ENCODE measurements at places on chromosomes 6 and 20.

DNA sequence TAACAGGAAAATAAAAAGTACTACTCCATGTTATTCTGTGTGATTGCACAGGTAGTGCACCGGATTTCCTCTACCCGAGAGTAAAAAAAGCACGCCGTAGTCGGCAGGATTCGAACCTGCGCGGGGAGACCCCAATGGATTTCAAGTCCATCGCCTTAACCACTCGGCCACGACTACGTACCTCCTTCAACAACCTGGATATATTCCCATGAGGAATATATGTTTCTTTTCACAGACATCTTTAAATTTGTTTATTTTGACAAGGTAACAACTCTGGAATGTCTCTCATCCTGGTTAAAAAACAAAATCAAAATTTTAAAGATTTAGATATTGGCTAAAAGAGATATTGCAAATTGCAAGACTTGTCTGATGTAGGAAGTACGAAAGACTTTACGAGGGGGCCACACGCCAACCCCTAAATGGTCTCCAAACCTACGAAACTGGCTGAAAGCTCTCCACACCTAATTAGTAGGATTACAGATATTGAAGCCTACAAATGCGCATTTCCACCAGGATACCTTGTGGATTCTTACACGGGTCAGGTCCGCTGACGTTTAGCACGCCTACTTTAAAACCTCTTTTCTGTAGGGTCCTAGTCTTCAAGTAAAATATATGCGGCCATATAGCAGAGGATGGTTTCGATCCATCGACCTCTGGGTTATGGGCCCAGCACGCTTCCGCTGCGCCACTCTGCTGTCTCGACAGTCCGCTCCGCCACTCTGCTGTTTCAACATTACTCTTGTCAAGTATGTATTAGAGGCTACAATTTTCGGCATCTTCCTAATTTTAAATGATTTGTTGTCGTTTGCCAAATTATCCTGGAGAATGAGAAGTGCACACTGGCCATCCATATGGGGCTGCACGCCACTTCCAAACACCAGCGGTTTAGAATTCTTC is 52.2 kb upstream of the BTN3A2 start:
- peak; percentile 82 for DNase-seq

- no peak for DNase-seq
Observed at GRCh38 chr6:113625850-113626249, 231.3 kb upstream of the MARCKS start.

DNA sequence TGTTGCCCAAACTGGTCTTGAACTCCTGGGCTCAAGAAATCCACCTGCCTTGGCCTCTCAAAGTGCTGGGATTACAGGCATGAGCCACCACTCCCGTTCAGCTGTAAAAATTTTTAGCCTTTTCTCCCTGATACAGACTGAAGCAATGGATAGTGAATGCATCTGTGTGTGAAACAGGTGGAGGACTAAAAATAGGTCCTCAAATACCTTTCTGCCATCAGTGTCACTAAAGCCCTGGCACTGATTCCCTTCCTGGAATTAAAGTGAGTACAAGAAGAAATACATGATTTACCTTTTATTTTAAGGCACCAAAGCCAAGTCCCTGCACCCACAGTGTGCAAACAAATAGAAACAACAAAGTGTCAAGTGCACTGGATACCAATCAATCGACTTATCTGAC is 25.1 kb downstream of the TULP4 start:
- no peak for DNase-seq

- no peak for DNase-seq
Observed at GRCh38 chr6:3782876-3783832, 31.6 kb upstream of the PXDC1 start.

GRCh38 chr6:53918854-53919510 is 124.2 kb downstream of the LRRC1 start:
- no peak for DNase-seq

GRCh38 chr6:47475319-47475816 is 2.2 kb upstream of the CD2AP start:
- no peak for DNase-seq

DNA sequence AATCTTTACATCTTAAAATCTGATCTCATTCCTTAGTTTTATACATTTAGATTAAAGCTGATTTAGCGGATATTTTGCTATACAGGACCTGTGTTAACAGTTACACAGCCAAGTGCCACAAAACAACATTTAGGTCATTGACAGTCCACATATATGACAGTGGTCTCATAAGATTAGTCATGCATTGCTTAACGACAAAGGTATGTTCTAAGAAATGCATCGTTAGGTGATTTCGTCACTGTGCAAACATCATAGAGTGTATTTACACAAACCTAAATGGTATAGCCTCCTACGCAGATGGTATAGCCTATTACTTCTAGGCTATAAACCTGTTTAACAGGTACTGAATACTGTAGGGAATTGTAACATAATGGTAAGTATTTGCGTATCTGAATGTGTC is 21.6 kb downstream of the ADGRG6 start:
- peak; percentile 91 for DNase-seq

DNA sequence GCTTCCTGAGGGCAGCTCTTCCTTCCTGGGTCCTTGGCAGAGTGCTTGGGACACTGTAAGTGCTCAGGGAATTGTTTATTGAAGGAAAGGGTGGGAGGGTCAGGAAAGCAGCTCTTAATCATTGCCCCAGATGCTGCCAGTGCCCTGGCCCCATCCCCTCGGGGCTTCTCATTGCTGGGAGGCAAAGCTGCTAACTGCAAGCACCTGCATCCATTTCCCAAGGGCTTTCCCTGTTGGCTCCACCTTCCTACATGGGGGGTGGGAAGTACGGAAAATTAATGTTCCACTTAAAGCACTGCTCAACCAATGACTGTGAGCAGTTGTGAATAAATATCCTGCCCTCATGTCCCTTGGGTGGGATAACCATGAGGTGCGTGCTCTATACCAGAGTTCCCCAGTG is 56.4 kb downstream of the NDUFAF5 start:
- no peak for DNase-seq

- no peak for DNase-seq
Observed at GRCh38 chr20:19928328-19929011, 88.7 kb upstream of the NAA20 start.

DNA sequence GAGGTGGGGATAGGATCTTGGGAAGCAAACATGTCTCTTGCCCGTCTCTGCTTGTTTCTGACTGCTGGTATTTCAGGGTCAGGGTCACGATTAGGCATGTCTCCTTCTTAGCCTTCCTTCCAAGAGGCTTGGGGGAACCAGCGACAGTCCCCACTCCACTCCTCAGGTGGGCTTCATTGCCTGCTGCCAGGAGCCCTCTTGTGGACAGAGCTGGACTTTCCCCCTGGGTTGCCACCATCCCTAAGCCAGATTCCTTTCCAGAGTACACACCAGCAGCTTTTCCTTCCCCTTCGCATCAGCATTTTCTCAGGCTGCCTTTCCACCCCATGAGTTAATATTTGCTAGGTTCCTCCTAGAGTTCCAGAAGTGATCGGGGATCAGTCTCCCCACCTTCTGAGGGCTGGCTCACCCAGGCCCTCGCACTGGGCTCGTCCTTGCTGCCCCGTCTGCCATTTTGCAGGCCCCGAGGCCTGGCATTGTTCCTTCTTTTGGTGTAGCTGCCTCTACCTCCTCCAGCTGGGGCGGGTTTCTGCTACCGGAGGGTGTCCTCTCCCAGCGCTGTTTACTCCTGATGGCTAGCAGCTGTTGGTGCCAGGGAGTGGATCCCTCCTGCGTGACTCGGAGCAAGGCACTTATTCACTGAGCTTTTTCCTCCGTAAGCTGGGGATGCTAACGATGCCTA is 8.8 kb upstream of the C20orf144 start:
- peak; percentile 64 for DNase-seq

- no peak for DNase-seq
Observed at GRCh38 chr6:37555040-37555781, 55.5 kb upstream of the CCDC167 start.

- DNase-seq = no peak
Observed at GRCh38 chr20:44552950-44553908, 29.1 kb upstream of the PKIG start.

Measured in NCI-H526 treated with DMSO at 0.1 percent for 48 hours (cell line).